Activated T-cell treated with anti-CD3 and anti-CD28 coated beads, Interleukin-2, amount 50 U/mL, for 1 hour (primary cell): ENCODE measurements at places on chromosomes 1 and 21.

- no peak for DNase-seq
These were observed 79.9 kb upstream of the LYST start for GRCh38 chr1:235946571-235946981.

- peak; percentile 25 for DNase-seq
These were observed 1.7 kb downstream of the PTPRU start for GRCh38 chr1:29237852-29238619.

- DNase-seq = no peak
These were observed 43.6 kb downstream of the CTTNBP2NL start for GRCh38 chr1:112439592-112439991.

DNA sequence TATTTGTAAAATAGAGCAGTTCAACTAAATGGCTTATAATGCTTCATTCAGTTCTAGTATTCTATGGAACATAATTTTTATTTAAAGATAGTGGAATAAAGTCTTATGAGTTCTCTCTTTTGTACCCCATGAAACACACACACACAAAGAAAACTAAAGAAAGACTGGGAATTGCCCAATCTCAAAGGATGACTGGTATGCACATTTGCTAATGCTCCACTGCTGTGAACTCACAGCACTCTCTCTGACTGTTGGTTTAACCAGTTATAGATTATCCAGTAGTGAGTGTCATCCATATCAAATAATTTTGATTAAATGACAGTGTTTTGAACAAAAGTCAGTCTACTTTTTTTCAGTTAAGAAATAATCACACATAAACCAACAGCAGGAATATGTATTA, 1082.4 kb upstream of the B3GALT2 start:
- no peak for DNase-seq

DNA sequence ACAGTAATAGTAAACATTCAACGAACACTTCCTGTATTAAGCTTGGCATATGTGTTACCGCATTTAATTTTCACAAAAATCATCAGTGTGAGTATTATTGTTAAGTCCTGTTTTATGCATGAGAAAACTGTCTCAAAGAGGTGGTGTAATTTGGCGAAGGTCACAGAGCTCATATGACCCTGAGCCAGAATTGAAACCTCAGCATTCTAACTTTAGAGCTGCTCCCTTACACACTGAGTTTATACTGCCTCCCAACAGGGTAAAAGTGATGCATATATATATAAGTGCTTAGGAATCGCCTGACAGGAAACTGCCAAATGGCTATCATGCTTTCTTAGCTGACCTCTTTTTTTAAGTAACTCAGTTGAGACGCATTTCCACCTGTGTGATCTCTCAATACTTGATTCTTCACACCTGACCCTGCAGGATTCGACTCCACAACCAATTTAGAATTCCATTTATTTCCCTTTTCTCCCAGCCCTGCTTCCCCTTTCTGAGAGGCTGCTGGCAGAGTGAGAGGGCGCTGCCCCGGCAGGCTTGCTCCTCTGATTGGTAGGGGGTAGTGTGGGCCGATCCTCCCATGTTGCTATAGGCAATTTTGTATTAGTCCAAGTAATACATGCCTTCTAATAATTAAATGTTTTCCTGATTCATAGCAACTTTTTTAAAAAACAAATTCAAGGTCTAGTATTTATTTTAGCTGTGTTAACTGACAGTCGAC, 40.5 kb downstream of the ZBTB40 start:
- no peak for DNase-seq

DNA sequence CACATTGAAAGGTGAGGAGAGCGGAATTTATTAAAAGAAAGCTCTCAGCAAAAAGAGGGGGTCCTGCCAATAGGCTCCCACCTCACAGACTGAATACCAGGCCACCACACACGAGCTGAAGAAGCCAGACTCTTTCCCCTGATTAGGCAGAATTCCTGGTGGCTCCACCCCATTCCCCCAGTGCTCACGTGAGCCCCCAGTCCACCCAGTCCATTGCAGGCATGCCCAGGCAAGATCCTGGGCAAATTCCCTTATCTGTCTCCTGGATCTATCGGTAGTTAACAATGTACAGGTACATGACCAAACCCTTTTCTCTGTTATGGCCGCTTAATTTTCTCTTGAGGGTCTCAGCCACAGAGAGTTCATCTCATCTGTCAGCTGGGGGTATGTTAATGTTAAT, 54.6 kb upstream of the BTG3 start:
- no peak for DNase-seq
